RCC 7860 (cell line): ENCODE measurements at places on chromosomes 4 and X.

GRCh38 chr4:38577462-38577861 is 86.5 kb upstream of the KLF3 start:
- no peak for DNase-seq

GRCh38 chrX:13396924-13397323 is 77.1 kb upstream of the ATXN3L start:
- peak; percentile 66 for DNase-seq

DNA sequence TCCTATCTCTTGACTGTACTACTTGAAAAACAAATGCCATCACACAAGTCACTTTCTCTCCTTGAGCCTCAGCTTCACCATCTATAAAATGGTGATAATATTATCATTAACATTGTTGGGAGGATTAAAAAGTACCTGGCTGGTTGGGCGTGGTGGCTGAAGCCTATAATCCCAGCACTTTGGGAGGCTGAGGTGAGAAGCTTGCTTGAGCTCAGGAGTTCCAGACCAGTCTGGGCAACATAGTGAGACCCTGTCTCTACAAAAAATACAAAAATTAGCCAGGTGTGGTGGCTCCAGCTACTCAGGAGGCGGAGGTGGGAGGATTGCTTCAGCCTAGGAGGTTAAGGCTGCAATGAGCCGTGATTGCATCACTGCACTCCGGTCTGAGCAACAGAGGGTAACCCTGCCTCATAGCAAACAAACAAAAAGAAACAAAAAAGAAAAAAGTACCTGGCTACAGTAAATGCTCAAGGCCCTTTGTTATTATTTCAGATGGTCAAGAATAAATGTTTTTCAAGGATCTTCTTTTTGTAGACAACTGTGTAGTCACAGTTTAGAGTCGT is 120.3 kb downstream of the CHRNA9 start:
- DNase-seq: no peak

DNA sequence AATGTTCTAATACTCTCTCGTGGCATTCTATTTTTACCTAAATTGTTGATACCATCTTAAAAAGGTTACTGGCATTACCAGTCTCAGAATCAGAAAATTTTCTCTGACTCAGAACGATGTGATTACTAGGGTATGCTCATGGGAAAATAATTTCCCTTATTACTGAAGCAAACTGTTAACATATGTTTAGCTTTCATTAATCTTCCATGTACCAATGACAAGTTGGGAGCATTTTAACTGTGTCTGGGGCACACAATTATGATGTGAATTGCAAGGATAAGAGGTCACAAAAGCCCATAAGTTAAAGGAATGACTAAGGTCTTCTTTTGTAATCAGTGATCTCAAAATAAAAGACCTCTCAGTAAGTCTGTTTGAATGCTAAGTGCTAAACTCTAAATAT is 1254.6 kb downstream of the PCDH18 start:
- no peak for DNase-seq

DNA sequence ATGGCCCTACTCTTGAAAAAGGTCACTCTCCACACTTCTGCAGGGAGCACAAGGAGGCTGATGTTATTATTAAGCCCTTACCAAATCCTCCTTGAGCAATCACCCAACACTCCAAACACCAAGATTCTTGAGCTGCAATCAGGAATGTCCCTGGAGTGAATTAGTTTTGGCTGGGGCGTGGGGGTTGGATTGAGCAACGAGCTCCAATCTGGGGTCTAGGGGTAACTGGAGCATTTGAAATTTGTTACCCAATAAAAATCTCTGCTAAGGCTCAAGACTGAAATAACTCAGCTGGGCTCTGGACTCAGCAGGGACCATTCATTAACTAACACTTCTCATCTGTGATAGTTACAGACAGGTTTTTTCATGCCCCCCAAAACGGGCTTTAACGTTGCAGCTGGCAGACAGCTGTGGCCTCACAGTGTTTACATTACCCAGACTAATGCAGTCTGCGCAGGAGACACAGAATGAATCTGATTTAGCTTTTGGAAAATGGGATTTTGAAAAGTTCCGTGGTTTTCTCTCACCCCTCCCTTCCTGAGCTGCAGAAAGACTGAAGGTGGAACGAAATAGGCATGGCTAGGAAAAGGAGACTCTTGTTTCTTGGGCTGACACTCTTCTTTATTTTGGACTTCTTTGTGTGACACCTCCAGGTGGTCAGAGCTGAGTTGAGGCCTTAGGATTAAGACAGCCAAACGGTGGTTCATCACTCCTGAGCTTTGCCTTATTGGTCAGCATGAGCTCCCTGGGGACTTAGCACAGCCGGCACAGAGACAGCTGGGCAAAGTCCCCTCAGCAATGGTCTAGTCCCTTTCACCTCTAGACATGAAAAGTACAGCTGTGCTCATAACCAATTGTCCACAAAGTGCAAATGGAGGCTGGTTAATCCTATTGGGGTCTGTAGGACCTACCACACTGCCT is 26.6 kb downstream of the PLAC1 start:
- DNase-seq: no peak
